ENCODE measurements at places on chromosomes 16 and 17. TPM values are rescaled to one million over a fixed set of nuclear protein-coding genes. Genes with fewer than 3 reads are reported as not detected.

GRCh38 chr16:61871837-61872777, 164.1 kb downstream of the CDH8 start:
- DNase-seq = no peak
- H3K27ac ChIP-seq = no peak overlapping the region

DNA sequence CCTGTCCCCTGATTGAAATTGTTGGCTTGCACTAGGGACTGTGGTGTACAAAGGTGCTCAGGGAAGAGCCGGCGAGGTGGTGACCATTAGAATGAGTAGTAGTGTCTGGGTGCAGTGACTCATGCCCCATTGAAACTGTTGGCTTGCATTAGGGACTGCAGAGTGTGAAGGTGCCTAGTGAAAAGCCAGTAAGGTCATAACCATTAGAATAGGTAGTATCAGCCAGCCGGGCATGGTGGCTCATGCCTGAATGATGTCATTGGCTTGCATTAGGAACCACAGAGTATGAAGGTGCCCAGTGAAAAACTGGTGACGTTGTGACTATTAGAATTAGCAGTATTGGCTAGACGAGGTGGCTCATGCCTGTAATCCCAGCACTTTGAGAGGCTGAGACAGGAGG, 78.9 kb downstream of the ABCC6 start:
- no peaks in the 10 kb centered on the region for H3K27me3 ChIP-seq
- H3K36me3 ChIP-seq = no peaks in the 10 kb centered on the region
- H3K27ac ChIP-seq = no peak overlapping the region
- H3K4me3 ChIP-seq = no peak overlapping the region

- H3K4me3 ChIP-seq = no peak overlapping the region
- H3K4me1 ChIP-seq = no peaks in the 10 kb centered on the region
- H3K27me3 ChIP-seq = no peaks in the 10 kb centered on the region
- no peak overlapping the region for H3K27ac ChIP-seq
- peaks cover 30% of the 10 kb centered on the region for H3K36me3 ChIP-seq
Measured at GRCh38 chr17:75318211-75318610, 29.0 kb upstream of the SLC25A19 start.

- H3K27ac ChIP-seq = no peak overlapping the region
- H3K4me1 ChIP-seq = no peaks in the 10 kb centered on the region
- no peaks in the 10 kb centered on the region for H3K36me3 ChIP-seq
- DNase-seq = no peak
- no peak overlapping the region for H3K4me3 ChIP-seq
Measured at GRCh38 chr16:19621445-19621844, 65.9 kb downstream of the VPS35L start.

DNA sequence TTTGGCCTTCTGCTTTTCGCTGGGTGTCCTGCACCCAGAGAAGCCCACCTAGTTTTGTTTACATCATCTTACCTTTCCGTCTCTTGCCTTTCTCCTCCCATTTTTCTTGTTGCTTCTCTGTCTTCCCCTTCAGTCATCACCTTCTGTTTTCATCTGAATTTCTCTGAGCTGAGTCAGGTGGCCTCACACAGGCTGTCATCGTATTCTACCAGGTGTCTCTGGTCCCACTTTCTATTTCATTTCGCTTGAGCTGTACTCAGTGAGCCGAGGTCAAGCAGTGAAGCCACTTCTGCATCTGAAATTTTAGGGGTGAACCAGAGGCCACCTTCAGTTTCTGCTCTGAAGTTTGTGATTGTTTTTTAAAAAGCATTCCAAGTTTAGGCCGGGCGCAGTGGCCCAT, 9.7 kb downstream of the CRAMP1 start:
- no peaks in the 10 kb centered on the region for H3K27me3 ChIP-seq
- DNase-seq = no peak
- peaks cover 4% of the 10 kb centered on the region for H3K36me3 ChIP-seq
- no peaks in the 10 kb centered on the region for H3K4me1 ChIP-seq

DNA sequence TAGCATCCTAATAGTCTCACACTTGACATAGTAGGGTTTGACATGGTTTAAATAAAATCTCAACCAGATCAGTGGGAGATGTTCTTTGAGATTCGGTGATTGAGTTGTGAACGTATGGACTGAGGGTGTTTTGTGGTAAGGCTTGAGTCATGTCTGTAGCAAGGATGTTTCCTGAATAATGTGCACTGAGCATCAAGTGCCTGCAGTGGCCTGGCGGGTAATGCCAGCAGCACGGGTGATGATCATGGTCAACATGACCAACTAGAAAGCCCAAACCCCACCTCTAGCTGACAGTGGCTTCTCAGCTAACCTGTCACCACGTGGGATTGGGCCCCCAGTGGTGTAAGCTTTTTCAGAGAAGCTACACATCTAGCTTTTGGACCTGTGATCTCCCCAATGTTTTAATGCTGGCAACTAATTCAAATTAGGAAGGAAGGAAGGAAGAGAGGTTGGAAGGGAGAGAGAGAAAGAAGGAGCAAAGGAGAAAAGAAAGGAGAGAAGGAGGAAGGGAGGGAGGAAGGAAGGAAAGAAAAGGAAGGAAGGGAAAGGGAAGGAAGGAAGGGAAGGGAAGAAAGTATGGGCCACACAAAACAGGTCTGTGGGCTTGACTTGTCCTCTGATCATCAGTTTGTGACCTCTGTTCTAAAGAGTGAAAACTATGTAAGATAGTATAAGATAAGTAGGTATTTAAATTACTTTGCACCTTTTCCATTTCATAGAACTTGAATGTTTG, 55.4 kb downstream of the WWOX start:
- no peak overlapping the region for H3K27ac ChIP-seq
- H3K36me3 ChIP-seq = no peaks in the 10 kb centered on the region
- DNase-seq = no peak
- H3K4me3 ChIP-seq = no peak overlapping the region
- no peaks in the 10 kb centered on the region for H3K27me3 ChIP-seq

GRCh38 chr17:75238684-75239191, 22.7 kb downstream of the GGA3 start:
- H3K36me3 ChIP-seq = peaks cover 62% of the 10 kb centered on the region
- peak; percentile 68 for DNase-seq
- H3K27me3 ChIP-seq = no peaks in the 10 kb centered on the region
- peak overlapping the region; percentile 25 for H3K27ac ChIP-seq
- H3K4me1 ChIP-seq = no peaks in the 10 kb centered on the region

DNA sequence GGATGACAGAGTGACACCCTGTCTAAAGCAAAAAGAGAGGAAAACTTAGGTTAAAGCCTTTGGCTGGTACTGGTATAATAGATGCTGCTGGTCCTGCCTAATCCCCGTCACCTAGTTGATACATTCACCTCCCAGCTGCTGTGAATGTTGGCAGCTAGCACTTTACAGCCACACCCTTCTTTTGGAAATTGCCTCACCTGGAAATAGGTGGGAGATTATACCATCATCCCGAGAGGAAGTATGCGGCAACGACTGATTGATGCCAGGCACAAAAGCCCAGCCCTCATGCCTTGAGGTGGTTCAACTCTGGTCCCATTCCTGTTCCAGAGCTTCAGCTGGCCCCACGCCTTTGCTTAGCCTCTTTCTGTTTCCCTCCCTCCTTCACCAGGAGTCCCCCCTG, 53.2 kb upstream of the SIAH1 start:
- H3K36me3 ChIP-seq = no peaks in the 10 kb centered on the region
- no peaks in the 10 kb centered on the region for H3K4me1 ChIP-seq
- no peak overlapping the region for H3K4me3 ChIP-seq
- no peak for DNase-seq
- H3K27ac ChIP-seq = no peak overlapping the region

DNA sequence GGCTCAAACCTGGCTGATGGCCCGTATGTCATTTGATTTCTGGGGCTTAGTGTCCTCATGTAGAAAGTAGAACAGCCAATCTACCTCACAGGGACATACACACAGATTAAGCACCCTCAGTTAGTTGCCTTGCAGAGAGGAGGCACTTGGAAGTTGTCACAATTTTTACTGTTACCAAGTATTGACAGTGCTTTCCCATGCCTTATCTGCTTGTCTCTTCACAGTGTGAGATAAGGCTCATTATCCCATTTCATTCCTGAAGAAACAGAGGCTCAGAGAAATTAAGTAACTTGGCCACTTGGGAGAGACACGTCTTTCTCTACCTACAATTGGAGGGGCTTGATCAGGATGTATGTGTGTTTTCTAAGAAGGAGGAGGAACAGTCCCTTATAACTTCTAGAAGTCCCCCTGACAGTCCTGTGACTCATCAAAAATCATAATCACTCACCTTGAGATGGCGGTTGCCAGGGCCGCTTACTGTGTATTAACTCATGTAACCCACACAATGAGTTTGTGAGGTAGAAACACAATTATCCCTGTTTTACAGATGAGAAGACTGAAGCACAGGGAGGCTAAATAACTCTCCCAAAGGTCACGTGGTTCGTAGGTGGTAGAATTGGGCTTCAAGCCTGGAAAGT, 56.9 kb upstream of the LHX1 start:
- no peaks in the 10 kb centered on the region for H3K27me3 ChIP-seq
- no peak for DNase-seq
- no peak overlapping the region for H3K4me3 ChIP-seq

- DNase-seq = no peak
- H3K36me3 ChIP-seq = no peaks in the 10 kb centered on the region
- no peak overlapping the region for H3K27ac ChIP-seq
- no peak overlapping the region for H3K4me3 ChIP-seq
Measured at GRCh38 chr17:19332371-19333131, 30.0 kb downstream of the B9D1 start.

GRCh38 chr17:61481421-61481820, 29.2 kb downstream of the TBX4 start:
- DNase-seq = no peak
- no peak overlapping the region for H3K27ac ChIP-seq
- H3K27me3 ChIP-seq = peaks cover 4% of the 10 kb centered on the region
- peaks cover under 1% of the 10 kb centered on the region for H3K4me1 ChIP-seq
- no peaks in the 10 kb centered on the region for H3K36me3 ChIP-seq

DNA sequence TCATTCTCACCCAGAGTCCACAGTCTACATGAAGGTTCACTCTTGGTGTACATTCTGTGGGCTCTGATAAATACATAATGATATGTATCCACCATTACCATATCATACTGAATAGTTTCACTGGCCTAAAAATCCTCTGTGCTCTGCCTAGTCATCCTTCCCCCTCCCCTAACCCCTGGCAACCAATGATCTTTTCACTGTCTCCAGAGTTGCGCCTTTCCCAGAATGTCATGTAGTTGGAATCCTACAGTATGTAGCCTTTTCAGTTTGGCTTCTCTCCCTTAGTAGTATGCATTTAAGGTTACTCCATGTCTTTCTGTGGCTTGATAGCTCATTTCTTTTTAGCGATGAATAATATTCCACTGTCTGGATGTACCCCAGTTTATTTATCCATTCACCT, 101.3 kb downstream of the NOG start:
- no peaks in the 10 kb centered on the region for H3K36me3 ChIP-seq
- no peaks in the 10 kb centered on the region for H3K27me3 ChIP-seq
- no peak for DNase-seq
- no peak overlapping the region for H3K4me3 ChIP-seq
- H3K27ac ChIP-seq = no peak overlapping the region
- no peaks in the 10 kb centered on the region for H3K4me1 ChIP-seq

DNA sequence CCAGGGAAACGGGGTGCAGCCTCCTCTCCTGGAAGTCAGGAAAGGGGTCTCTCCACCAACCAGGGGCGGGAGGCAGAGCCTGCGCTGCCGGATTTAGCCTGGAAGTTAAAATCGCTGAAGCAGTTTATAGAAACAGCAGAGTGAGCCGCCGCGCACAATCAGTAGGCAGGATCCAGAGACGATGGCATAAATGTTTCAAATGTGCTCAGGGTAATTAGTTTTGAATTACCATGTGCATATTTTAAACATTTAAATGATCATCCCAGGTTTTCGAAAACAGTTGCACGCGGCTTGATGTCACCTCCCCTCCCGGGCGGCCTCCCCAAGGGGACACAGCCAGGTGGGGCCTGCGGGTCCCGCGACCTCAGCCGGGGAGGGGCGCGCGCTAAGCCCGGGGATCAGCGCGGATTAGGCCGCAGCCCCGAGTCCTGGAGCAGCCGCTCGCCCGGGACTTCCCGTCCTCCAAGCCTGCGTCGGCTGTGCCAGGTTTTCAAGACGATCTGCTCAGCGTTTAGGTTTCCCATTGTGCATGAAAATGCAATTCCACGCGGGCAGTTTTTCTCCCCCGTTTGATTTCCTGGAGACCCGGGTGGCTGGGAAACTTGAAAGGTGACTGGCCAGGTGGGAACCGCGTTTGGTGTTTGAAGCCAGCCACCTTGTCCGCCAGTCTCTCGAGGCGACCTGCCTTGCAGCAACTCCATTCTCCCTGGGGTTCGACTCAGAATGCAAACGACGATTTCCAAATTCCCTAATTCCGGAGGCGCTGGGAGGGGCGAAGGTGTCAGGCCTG, 78.3 kb downstream of the RPA1 start:
- no peak for DNase-seq
- peaks cover 11% of the 10 kb centered on the region for H3K4me1 ChIP-seq
- no peak overlapping the region for H3K4me3 ChIP-seq
- H3K36me3 ChIP-seq = no peaks in the 10 kb centered on the region
- H3K27ac ChIP-seq = no peak overlapping the region

GRCh38 chr17:22512506-22512905, 820.2 kb downstream of the KCNJ18 start:
- no peaks in the 10 kb centered on the region for H3K4me1 ChIP-seq
- H3K27ac ChIP-seq = no peak overlapping the region
- peak; percentile 20 for DNase-seq
- no peaks in the 10 kb centered on the region for H3K27me3 ChIP-seq
- H3K4me3 ChIP-seq = no peak overlapping the region

DNA sequence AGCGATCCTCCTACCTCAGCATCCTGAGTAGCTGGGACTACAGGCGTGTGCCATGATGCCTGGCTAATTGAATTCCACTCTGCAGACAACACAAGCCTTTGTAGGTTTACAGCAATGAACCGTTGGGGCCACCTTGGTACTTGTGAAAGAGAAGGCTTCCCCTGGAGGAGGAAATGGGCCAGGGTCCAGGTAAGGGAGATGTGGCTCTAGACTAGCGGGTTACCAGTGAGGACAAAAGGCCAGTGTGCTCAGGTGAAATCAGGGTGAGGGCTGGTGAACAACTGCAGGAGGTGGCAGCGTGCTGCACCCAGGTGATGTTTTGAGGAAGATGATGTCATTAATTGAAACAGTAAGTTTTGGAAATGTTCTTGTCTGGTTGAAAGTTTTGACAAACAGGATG, 6.7 kb downstream of the SDR42E1 start:
- H3K36me3 ChIP-seq = peaks cover 11% of the 10 kb centered on the region
- H3K27me3 ChIP-seq = no peaks in the 10 kb centered on the region
- DNase-seq = no peak

NPIPA8 gene
- total RNA-seq = 5.9 TPM

FBXO39 gene
- total RNA-seq = 0.67 TPM

FAM222B gene
- 4.2 TPM for total RNA-seq

CTRB1 gene
- not detected for total RNA-seq

MYL11 gene
- not detected for total RNA-seq
